ENCODE measurements at places on chromosomes 1 and 21.

GRCh38 chr1:201264554-201264953 lies 18.8 kb upstream of the PKP1 start:
- DNase-seq, result no peak

DNA sequence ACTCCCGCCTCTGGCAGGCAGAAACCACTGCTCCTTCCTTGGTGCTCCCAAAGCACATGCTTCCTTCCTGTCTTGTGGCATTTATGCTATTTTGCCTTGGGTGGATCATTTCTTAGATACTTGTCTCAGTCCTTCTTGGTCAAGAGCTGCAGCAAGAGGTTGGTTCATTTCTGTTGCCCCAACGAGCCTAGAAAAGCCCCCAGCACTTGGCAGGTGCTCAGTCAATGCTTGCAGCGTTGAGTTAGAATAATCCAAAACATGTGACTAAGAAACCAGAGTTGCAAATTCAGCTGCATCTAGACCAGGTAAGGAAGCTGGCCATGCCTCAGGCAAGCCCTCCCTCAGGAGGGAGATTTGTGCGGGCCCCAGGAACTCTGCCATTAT lies 42.4 kb upstream of the TENT5C start:
- no peak for DNase-seq

DNA sequence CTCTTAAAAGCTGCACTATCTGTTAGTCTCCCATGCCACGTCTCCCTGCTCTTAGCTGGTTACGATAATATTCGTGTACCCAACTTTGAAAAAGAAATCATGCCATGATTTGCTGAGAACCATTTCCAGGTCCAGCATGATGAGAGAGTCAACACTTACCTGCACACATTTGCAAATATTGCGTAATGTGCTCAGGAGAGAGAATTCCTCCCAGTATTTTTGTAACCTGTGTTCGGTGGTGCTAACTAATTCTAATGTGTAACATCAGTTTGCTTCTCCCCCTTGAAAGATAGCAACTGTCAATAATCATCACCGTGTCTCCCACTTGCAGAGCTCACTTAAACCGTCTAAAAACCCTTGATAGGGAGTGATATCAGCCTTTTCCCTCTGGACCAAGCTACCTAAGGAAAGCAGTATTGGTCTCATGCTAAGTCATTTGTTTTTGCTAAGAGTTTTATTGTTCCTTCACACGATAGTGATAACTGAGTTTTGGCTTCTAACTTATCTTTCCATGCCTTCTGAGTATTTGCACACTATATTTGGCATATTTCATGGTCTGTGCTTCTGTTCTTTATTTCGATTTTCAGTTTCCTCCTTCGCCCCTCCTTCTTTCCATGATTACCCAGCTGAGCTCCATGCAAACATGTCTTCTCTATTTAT lies 61.1 kb upstream of the IRF2BP2 start:
- no peak for DNase-seq

DNA sequence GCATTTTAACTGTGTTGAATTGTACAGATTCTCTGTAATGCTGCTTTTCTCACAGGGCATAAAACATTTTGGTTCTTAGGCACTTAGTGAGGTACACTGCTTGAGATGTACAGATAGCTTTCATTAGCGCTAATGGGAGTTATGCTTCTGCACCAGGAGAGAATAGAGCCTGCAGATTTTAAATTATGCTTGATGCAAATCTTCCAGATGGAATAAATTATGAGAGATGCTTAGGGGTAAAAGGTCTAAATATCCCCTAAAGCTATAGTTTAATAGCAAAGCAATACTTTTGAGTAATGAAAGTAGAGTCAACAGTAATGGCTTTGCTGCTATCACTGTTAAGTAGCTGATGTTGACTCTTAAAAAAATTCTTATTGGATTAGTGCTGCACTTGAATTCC lies 248.9 kb downstream of the S1PR1 start:
- DNase-seq, result no peak

DNA sequence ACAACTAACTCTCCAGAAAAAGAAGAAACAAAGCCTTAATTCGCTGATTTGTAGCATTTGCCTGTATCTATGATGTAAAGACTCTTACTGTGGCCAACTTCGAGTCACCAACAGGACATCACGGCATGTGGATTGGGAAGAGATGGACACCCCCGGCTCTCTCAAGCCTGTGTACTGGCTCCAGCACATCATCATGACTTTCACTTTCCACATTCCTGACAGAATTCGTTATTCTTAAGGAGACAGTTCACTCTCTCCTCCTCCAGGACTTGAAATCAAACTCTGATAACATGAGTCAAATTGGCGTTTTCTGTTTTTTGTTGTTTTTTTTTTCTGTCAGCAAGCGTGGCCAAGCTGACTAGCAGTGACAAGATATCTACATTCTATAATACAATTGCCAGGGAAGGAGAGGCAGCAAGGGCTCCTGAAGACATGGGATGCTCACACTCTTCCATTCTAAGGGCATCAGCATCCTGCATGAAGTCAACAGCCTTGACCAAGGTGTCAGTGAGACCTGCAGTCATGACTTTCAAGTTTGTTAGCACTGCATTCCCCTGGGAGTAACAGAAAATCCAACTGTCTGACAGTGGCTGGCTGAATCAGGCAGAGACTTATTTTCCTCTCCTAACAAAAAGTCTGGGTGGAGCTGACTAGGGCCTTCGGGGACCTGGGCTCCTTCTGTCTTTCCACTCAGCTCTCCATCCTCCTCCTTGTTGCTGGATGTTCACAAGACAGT lies 13.3 kb upstream of the TRAF3IP3 start:
- no peak for DNase-seq

- DNase-seq, result peak; percentile 26
Measured at GRCh38 chr1:54791880-54792522, 9.1 kb downstream of the TTC22 start.

GRCh38 chr1:33242652-33243051 lies 13.6 kb upstream of the ZNF362 start:
- no peak for DNase-seq

- no peak for DNase-seq
Measured at GRCh38 chr1:216205176-216205575, 218.1 kb downstream of the USH2A start.

DNA sequence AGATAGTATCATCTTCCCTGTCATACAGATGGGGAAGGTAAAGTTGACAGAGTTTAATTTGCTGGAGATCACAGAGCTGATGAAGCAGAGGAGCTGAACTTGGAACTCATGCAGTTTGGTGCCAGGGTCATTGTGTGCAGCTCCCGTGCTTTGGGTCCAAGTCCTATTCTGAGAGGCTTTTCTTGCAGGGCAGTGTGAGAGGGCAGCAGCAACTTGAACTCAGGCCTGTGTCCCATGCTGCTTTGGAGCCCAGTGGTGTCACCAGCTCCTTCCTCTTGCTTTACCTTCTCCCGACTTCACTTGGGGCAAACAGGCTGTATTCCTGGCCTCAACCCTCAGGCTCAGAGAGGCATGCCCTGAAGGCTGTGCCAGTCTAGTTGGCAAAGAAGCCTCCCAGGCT lies 24.7 kb downstream of the INAVA start:
- no peak for DNase-seq

GRCh38 chr21:45086337-45086958 lies 12.1 kb downstream of the ADARB1 start:
- DNase-seq, result no peak

- DNase-seq, result no peak
Measured at GRCh38 chr1:211910913-211911485, 80.4 kb upstream of the LPGAT1 start.

DNA sequence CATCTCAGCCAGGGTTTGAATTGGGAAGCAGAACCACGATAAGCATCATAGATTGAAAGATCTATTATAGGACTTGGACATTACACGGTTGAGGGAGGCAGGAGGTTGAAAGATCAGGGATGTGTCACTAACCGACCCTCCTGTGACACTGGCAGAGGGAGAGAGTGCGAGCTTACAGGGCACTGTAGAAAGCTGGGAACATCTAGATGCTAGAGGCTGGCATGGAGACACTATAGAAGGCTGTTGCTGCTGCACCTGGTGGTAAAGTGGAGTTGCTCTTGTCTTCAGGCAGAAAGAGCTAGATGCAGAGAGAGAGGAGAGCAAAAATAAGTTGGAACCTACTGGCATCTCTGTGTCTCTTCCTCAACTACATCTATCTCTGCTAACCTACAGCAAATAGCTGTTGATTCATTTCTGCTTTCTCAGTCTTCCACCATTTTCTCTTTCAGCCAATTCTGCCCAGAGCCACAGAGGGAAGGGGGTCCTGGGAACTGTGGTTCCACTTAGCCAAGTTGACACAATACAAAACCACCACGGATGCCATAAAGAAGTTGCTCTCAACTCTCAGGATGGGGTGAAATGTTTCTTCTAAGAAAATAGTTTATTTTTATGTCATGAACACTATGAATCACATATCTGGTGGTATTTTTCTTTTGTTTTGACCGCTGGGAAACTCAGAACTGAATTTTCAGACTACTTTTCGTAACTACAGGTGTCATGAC lies 155.9 kb downstream of the ZNF281 start:
- DNase-seq, result no peak

GRCh38 chr1:235642011-235642942 lies 7.3 kb downstream of the GNG4 start:
- DNase-seq, result peak; percentile 73

DNA sequence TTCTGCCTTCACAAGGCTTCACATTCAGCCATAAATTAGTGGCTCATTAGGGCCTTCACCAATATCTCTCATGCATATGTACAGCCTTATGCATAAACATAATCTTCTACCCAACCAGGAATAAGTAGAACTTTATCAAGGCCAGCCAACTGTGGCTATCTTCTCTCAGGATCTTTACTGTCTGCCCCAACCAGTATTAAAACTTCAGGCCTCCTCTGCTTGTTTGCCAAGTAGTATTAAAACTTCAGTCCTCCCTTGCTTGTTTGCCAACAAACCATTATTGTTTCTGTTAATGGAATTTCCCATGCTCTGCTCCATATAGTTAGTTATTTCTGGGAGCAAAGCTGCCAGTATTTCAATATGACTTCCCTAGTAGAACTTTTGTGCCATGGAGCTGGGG lies 80.1 kb downstream of the SLC5A9 start:
- no peak for DNase-seq

All from Jurkat, Clone E6-1 (cell line).